ENCODE measurements at places on chromosomes 7 and 10.

GRCh38 chr7:44187636-44188416, 1.4 kb downstream of the GCK start:
- no peak for DNase-seq

DNA sequence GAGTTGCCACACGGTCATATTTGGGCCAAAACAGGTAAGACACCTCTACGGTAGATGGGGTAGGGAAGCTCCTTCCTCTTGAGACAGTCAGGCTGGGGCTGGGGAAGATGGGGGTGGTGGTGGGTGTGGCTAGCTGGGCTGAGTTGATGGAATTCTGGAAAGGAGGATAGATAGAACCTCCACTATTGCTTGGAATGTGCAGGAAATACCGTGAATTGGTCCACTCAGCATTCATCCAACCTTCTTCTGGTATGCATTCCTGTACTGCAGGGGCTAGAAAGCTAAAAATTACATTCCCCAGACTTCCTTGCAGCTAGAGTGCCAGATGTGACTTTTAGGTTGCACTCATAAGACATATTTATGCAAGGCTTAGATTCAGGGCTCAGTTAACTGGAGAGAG, 24.8 kb downstream of the TLX1 start:
- no peak for DNase-seq

DNA sequence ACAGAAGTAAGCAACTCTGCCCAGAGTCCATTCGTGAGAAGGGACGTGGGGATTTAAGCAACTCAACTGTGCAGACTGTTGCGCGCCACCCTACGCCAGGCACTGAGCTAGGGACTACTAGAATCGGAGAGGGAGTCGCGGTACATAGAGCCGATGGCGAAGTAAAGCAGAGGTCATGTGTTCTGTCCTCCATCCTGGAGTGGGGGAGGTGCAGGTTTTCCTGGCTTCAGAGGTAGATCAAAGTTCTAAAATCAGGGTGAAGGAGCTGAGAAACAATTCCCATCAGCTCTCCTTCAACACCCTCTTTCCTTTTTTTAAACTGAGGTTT, 23.2 kb downstream of the SLC35G1 start:
- no peak for DNase-seq

GRCh38 chr10:30386801-30387588, 37.9 kb upstream of the MTPAP start:
- no peak for DNase-seq

DNA sequence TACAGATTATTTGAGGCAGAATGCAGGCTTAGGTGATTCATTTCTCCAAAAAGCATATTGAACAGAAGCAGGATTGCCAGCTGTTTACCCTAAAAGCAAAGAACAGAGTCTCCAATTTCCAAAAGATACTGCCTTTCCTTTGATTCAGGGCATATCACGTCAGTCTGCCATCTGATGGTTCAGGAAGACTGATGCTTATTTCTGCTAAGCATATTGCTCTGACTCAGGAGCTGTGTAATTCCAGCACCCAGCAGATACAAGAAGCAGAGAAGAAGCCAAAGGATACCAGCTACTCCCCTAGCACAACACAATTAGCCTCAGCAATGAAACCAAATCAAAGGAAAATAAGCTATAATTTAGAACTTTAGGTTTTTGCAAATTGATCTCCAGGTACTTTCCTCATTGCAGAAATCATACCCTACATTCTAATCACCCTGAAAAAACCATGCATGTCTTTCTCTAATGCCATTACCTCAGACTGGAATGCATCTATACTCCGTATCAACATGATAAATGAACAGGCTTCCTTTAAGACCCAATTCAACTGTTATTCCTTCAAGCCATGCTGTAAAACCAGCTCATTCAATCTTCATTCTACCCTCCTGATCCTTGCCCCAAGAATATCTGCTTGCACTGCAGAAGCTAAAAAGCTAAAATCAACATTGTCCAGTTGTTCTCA, 55.1 kb downstream of the ABI1 start:
- no peak for DNase-seq

All from stimulated activated CD4-positive, alpha-beta T cell treated with anti-CD3 and anti-CD28 coated beads, Interleukin-12 subunit alpha, Interleukin-12 subunit beta, amount 100 ng/mL, for 48 hours (primary cell).